CD4-positive, alpha-beta T cell treated with Interleukin-17A for 1 hour (primary cell): ENCODE measurements at places on chromosomes 12 and 14.
A peak's percentile ranks its signal among the peaks of the same experiment; 100 is the strongest.

- no peak for DNase-seq
Measured at GRCh38 chr12:54370171-54370730, 6.0 kb upstream of the GPR84 start.

DNA sequence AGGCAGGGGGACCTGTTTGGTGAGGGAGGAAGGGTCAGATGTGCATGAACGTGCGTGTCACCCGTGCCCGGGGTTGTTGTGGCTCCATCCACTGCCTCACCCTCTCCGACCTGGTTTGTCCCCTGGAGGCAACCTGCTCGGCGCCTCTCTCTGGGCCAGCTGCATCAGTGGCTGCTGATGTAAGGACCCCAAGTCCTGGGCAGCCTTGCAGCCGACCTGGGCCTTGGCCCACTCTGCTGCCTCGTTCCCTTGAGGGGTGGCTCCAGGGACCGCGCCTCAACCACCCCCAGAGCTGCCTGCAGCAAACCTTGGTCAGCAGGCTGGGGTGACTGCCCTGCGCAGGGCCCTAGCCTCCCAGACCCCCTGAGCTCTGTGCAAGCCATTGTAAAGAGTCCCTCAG, 351.7 kb downstream of the TMEM121 start:
- no peak for DNase-seq

- peak; percentile 92 for DNase-seq
Measured at GRCh38 chr12:64665514-64665913, 55.2 kb downstream of the RASSF3 start.

DNA sequence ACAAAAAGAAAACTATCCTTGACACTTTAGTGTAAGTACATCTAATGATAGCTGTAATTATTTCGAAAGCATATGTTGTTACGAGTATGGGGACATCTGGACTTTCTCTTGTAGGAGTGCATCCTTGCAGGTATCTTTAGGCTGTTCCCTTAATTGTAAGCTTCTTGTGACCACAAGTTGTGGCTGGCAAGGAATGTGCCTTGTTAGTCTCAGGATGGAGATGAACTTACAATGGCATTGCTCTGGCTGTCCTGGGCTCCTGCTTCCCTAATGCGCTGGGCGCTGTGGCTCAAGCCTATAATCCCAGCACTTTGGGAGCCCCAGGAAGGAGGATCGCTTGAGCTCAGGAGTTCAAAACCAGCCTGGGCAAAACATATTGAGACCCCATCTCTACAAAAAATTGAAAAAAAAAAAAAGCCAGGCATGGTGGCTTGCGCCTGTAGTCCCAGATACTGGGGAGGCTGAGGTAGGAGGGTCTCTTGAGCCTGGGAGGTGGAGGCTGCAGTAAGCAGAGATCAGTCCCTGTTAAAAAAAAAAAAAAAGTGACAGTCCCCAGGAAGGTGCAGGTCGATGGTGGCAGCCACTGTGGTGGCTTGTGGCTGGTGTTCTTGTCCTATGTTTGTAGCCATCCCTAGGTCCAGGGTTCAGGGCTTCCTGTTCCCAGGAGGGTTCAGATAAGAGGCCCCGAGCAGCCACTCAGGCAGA, 23.7 kb upstream of the PPP1R13B start:
- DNase-seq, result no peak

DNA sequence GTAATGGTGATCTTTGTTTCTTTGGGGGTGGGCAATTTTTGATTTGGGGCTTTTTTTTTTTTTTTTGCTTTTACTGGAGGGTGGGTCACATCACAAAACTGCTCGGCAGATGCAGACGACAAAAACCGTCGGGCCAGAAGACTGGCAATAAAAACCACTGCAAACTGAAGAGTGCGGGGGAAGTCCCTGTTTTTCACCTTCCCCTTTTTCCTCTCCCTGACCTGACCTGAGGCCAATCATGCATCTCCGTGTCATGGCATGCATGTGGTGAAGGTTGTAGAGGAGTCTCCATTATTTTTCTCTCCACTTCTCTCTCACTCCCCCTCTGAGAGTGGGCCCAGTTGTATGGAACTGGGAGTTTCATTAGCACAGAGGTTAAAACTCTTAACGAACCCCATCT, 57.5 kb downstream of the AP5M1 start:
- no peak for DNase-seq
